ENCODE measurements at places on chromosomes 6 and 20.

DNA sequence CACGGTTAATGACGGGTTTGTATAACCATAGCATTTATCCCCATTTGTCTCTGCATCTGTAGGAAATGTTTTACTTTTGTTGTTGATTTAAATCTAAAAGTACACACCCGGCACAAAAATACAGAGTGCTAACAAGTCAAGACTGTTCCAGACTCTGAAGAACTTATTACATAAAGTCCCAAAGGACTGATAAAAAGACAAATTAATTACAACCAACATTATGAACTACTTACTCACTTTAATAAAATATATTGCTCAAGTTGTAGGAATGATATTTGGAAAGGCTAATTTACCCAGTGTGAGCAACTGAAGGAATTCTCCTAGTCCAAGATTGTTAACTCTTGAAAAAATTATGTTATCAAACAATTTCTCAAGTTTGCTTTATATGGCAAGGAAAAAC lies 115.6 kb downstream of the KIF13A start:
- no peaks in the 10 kb centered on the region for H3K4me1 ChIP-seq
- H3K27ac ChIP-seq = no peak overlapping the region
- H3K27me3 ChIP-seq = no peaks in the 10 kb centered on the region
- no peak overlapping the region for H3K4me3 ChIP-seq
- H3K36me3 ChIP-seq = no peaks in the 10 kb centered on the region

GRCh38 chr6:133100865-133101264 lies 140.3 kb upstream of the EYA4 start:
- no peaks in the 10 kb centered on the region for H3K27me3 ChIP-seq
- DNase-seq = no peak
- no peak overlapping the region for H3K27ac ChIP-seq
- H3K4me3 ChIP-seq = no peak overlapping the region
- H3K36me3 ChIP-seq = no peaks in the 10 kb centered on the region

DNA sequence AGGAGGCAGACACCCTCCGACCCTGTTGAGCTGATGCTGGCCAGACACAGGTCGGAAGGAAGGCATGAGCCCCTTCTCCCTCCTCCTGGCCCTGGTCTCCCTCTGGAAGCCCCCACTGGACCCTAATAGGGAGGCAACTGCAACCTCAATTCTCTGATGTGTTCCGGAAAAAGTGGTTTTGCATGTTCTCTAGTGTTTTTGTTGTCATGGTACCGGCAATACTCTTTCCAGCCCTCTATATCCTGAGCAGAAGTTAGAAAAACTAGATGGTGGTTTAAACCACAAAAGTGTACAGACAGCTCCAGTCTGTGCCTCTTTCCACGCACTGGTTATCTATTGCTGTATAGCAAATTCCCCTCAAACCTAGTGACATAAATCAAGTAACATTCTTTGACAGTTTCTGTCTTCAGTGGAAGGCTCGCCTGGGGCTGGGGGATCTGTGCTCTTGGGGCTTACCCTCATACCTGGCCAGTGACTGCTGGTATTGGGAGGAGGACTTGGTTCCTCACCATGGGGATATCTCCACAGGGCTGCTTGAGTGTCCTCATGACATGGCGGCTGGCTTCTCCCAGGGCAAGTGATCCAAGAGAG lies 37.0 kb downstream of the SYTL3 start:
- no peaks in the 10 kb centered on the region for H3K4me1 ChIP-seq
- H3K4me3 ChIP-seq = no peak overlapping the region
- no peaks in the 10 kb centered on the region for H3K27me3 ChIP-seq

DNA sequence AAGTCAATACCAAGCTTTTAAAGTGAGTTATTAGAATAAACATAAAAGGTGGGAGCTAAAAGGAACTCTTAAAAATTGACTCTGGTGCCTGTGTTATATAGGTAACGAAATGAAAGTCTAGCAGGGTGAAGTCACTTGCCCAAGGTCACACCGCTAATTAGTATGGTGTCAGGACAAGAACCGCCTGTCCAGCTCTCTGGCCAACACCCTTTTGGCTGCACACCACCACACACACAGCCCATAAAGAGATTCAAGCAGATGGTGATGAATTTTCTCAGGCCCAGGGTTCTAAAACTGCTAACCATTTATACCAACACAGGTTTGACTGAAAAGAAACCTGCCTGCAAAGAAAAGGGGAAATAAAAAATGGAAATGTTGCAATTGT lies 20.2 kb downstream of the GFOD1 start:
- H3K4me1 ChIP-seq = peaks cover 10% of the 10 kb centered on the region
- no peaks in the 10 kb centered on the region for H3K36me3 ChIP-seq
- DNase-seq = no peak
- no peak overlapping the region for H3K4me3 ChIP-seq
- H3K27ac ChIP-seq = no peak overlapping the region

DNA sequence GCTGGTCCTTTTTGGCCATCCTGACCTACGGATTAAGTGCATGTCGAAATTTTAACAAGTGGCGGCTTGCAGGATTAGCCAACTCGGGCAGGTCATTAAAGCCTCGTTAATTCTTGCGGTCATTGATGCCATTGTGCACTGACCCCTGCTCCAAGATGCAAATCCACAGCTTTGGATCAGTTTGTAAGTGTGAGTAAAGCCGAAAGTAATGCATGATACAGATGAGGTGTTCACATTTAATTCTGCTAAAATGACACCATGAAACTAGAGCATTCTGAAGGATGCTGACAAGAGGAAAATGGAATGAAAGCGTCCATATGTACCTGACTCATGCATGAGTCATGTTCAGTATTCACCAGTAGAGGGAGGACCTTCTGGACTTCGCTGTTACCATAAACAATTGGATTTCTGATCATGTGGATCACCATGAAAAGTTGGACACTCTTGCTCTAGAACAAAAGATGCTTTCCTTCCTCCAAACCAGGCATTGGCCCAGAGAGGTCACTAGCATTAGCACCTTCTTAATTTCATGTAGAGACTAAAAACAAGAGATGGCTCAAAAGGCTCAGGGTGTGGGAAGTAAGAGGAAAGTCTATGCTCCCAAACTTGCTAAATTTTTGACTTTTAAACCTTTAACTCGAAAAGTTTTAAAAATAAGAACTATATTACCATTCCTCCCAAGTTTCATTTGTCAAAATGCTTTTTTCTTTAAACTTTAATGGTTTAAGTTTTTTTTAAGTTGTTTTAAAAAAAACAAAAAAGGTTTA lies 48.0 kb downstream of the MUC22 start:
- H3K4me1 ChIP-seq = no peaks in the 10 kb centered on the region
- no peaks in the 10 kb centered on the region for H3K36me3 ChIP-seq
- H3K27me3 ChIP-seq = no peaks in the 10 kb centered on the region
- no peak overlapping the region for H3K27ac ChIP-seq
- H3K4me3 ChIP-seq = no peak overlapping the region

DNA sequence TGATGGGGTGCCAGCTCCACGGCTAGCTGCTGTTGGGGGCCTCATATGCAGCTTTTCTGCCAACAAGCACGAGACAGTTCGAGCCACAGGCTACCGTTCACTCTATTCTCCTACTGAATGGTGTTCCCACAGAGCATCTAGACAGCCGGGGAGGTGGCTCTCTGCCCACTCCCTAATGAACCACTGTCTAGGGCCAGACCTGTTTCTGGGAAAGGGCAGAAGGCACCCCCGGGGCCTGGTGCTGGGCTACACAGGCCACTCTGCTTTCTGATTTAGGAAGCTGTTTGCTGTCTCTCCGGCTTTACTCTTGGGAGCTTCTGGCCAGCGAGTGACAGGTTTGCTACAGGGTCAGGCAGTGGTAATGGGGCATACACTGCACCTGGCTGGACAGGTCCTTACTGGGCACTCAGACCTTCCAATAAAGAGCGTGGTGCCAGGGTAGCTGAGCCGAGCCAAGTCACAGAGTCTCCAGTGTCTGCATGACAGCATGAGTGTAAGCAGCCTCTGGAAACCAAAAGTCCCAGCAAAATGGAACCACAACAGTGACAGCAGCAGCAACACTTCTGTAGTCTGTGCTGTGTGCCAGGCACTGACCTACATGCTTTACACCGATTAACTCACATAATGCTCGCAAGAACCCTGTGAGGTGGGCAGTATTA lies 8.4 kb downstream of the CCDC167 start:
- DNase-seq = no peak
- no peaks in the 10 kb centered on the region for H3K27me3 ChIP-seq
- no peaks in the 10 kb centered on the region for H3K4me1 ChIP-seq
- no peak overlapping the region for H3K4me3 ChIP-seq
- H3K36me3 ChIP-seq = no peaks in the 10 kb centered on the region

GRCh38 chr20:30412972-30413371 lies 844.5 kb upstream of the DEFB115 start:
- no peak for DNase-seq
- H3K4me1 ChIP-seq = no peaks in the 10 kb centered on the region
- H3K36me3 ChIP-seq = no peaks in the 10 kb centered on the region
- no peaks in the 10 kb centered on the region for H3K27me3 ChIP-seq

DNA sequence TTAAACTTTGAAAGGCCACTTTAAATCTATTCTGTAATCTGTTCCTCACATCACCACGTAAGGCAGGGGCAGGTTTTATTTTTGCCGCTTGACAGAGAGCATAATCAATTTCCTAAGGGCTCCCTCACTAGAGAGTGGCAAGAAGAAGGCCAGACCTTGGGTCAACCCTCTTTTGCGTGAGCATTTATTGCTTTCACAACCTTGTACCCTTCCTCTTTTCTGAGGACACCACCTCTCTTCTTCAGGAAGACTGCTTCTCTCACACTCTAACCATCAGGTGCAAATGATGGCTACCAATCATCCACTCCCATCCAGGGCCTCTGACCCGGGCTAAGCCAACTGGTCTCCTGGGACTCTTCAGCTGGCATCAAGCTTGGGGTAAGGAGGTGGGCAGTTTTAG lies 25.2 kb upstream of the QKI start:
- no peak overlapping the region for H3K4me3 ChIP-seq
- no peak for DNase-seq
- no peaks in the 10 kb centered on the region for H3K4me1 ChIP-seq
- H3K27ac ChIP-seq = no peak overlapping the region
- H3K36me3 ChIP-seq = no peaks in the 10 kb centered on the region

- peaks cover 4% of the 10 kb centered on the region for H3K36me3 ChIP-seq
- H3K27me3 ChIP-seq = no peaks in the 10 kb centered on the region
- H3K4me1 ChIP-seq = no peaks in the 10 kb centered on the region
- DNase-seq = no peak
These were observed 72.4 kb upstream of the SYNJ2 start for GRCh38 chr6:157909282-157909664.

GRCh38 chr6:111439171-111439570 lies 43.8 kb downstream of the REV3L start:
- H3K4me1 ChIP-seq = no peaks in the 10 kb centered on the region
- no peak overlapping the region for H3K4me3 ChIP-seq
- no peak overlapping the region for H3K27ac ChIP-seq
- H3K27me3 ChIP-seq = no peaks in the 10 kb centered on the region

DNA sequence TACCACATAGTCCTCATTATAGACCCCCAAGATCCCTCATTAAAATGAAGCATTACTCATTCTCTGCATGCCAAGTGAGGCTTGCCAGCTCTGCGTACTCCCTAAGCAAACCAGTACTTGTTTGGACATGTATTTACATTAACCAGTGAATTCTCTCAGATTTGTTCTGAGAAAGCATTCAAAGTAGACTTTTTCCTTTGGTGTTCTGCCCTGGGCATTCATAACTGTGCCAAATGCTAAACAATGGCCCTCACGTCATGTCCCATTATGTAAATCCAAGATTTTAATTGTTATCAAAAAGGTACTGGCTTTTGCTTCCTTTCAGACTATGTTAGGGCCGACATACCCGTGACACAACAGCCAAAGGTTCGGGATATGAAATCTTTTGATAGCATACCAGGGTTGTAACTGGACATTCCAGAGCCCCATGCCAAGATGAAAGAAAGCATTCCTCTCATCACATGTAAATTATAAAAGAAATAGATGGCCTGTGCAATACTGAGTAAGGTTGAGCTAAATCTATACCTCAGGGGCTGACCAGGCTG lies 164.2 kb downstream of the ADAT2 start:
- no peaks in the 10 kb centered on the region for H3K27me3 ChIP-seq
- H3K36me3 ChIP-seq = no peaks in the 10 kb centered on the region
- DNase-seq = no peak
- no peak overlapping the region for H3K4me3 ChIP-seq
- H3K27ac ChIP-seq = no peak overlapping the region

DNA sequence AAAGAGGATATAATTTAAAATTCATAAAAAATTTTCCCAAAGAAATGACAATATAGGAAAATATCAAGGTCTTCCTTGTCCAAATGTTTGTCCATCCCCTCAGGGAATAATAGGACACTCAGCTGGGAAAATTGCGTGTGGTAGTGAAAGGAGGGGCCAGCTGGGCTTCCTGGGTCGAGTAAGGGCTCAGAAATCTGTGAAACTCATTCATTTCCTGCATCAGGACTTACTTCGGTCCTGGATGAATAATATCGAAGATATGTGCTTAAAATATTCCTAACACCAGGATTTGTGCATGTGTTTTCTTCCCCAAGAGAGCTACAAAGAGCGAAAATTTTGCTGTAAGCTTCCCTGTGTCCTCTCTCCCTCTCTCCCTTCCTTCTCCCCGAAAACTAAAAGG lies 118.2 kb upstream of the GJE1 start:
- peak overlapping the region; percentile 96 for H3K27ac ChIP-seq
- H3K27me3 ChIP-seq = no peaks in the 10 kb centered on the region
- peaks cover 8% of the 10 kb centered on the region for H3K4me1 ChIP-seq
- no peaks in the 10 kb centered on the region for H3K36me3 ChIP-seq
- DNase-seq = no peak
- no peak overlapping the region for H3K4me3 ChIP-seq

DNA sequence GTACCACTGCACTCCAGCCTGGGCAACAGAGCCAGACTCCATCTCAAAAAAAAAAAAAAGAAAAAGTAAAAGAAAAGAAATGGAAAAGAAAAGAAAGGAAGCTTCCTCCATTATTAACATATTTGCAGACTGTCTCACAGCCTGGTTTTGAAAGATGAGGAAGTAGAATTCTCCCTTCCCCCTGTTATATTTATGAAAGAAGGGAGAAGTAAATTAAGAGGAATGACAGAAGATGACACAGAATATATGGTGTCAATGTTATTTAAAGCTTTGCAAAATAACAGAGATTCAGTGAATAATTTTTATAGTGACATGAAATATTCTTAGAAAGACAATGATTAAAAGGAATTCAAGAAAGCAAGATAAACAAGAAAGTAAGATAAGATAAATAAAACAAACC lies 83.7 kb upstream of the PRSS16 start:
- peaks cover 2% of the 10 kb centered on the region for H3K4me1 ChIP-seq
- H3K4me3 ChIP-seq = no peak overlapping the region
- H3K36me3 ChIP-seq = no peaks in the 10 kb centered on the region
- DNase-seq = no peak
- H3K27ac ChIP-seq = no peak overlapping the region
- H3K27me3 ChIP-seq = no peaks in the 10 kb centered on the region

DNA sequence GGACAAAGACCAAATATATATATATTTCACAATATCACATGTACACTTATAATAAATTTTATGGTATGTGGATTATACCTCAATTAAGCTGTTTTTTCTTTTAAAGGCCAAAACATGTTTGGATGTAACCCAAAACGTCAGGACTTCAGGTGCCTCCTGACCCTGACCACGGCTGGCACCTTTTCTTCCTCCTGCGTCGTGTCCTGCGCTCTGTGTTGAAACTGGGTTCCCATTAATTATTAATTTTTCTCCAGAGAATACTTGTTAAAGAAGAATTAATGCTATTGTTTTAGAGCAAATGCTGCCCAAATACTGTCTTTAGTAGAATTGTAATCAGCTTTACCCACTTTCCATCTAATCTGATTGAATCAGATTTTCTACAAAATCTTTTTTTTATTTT lies 46.7 kb upstream of the VSX1 start:
- no peak overlapping the region for H3K27ac ChIP-seq
- no peaks in the 10 kb centered on the region for H3K27me3 ChIP-seq
- H3K4me3 ChIP-seq = no peak overlapping the region
- no peak for DNase-seq
- no peaks in the 10 kb centered on the region for H3K4me1 ChIP-seq
- H3K36me3 ChIP-seq = no peaks in the 10 kb centered on the region

Data from mesendoderm (in vitro differentiated cells).